ENCODE measurements at places on chromosomes 13 and 19.

DNA sequence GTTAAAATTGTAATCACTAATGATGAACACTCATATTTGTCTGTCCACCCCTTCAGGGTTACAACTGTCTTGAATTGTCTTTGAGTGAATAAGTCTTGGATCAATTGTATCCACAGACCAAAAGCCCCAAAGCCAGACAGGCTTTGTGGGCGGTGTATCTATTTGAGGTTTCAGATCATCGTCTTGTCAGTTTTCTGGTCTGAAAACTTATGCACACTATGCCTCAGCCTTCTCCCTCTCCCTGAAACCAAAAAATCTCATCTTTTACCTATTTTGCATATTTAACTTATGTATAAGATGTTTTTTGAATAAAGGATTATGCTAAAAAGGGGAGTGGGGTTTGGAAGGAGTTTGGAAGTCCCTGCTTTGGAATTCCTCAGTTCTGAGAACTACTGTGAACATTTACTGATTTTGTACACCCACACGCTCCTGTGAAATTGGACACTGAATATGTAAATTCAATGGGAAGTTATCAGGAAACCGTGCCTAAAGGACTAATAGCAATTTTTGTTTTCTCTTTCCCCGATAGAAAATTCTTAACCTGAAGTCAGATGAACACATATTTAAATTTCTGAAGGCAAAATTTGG, 52.1 kb downstream of the DPY19L3 start:
- DNase-seq: no peak

- no peak for DNase-seq
These were observed 396.7 kb upstream of the GPC6 start for GRCh38 chr13:92829930-92830329.

DNA sequence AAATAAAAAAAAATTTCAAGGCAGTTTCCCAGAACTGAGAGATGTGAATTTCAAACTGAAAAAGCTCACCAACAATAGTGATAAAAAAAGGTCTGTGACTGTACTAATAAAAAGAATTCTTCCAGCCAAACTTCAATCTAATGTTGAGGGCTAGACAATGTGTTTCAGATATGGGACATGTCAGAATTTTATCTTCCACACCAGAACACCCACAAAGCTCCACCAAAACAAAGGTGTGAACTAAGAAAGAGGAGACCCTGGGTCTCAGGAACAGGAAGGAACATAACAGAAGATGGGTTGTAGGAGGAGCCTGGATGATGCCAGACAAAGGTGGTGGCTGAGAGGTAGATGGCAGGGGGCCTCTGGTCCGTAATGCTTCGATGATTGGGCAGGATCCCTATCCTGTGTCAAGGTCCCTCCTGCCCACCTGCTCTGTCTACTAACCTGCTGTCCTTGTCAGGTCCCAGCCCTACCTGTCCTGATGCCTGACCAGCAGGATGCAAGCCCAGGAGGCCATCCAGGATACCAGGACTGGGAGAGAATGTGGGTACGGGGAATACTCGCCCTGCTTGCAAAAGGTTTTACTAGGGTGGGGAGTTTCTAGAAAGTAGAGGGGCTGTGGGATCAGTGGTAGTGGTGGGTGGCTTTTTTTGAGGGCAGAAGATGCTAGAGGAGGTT, 4.5 kb downstream of the MZF1 start:
- no peak for DNase-seq

DNA sequence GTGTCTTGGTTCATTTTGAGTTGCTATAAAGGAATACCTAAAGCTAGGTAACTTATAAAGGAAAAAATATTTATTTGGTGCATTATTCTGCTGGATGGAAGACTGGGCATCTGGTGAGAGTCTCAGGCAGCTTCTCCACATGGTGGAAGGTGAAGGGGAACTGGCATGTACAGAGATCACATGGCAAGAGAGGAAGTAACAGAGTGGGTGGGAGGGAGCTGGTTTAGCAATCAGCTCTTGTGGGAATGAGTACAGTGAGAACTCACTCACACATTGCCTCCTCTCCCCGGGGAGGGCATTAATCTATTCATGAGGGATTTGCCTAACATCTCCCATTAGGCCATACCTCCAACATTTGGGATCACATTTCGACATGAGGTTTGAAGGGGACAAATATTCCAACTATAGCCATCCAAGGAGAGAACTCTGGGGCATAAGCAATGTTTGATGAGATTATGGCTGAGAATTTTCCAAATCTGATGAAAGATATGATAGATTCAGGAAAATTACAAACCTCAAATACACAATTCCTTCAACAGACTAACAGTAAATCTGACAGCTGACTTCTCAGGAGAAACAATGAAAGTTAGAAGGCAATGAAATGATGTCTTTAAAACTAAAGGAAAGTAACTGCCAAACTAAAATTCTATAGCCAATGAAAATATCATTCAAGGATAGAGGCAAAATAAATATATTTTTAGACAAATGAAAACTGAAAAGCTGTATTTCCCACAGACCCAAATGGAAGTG, 52.5 kb downstream of the MTUS2 start:
- DNase-seq: no peak

DNA sequence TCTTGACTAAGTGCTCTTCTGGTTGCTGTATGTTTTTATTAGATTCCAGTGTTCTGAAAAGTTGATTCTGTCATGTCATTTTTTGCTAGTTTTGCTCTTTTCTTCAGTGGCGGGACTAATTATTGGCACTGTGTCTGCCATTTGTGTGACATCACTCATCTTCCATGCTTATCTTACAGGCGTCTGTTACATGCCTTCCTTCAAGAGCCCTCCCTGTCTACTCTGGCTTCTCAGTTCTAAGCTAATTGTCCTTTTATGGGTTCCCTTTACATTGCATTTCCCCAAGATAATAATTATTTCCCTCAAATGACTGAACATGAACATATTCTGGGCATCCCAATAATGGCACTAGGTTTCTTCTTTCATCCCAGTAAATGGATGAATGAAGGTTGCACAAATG, 459.1 kb downstream of the DCT start:
- DNase-seq: no peak

Measured in NCI-H1436 (cell line).